ENCODE measurements at places on chromosomes 2 and 18. TPM values are rescaled to one million over a fixed set of nuclear protein-coding genes. Genes with fewer than 3 reads are reported as not detected.

Gene MATN3
- 2.9 TPM for total RNA-seq

Gene SPEG
- total RNA-seq = 22.5 TPM

Gene OR6B3
- total RNA-seq = not detected

Gene CHRNA1
- 0.77 TPM for total RNA-seq

All from pericardium fibroblast (primary cell).